ENCODE measurements at places on chromosomes 2 and 18.

DNA sequence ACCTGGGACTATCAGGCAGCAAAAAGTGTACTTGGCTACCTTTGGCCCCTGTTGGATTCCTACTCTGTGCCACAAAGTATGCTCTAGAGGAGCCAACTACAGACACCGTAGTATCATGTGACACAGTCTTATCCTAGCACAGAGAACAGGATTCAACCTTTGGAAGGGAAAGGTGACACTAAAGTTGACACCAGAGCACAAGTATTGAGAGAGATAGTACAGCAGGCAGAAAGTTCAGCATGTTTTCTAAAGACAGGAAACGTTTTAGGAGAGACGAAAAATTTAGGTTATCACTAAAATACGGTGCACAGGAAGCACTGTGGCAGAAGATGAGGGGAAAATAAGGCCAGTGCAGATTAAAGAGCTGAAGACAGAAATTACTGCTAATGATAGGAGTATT is 18.6 kb downstream of the SMAD2 start:
- DNase-seq, result no peak

- peak; percentile 44 for DNase-seq
Measured at GRCh38 chr2:227884511-227884947, 13.1 kb downstream of the DAW1 start.

DNA sequence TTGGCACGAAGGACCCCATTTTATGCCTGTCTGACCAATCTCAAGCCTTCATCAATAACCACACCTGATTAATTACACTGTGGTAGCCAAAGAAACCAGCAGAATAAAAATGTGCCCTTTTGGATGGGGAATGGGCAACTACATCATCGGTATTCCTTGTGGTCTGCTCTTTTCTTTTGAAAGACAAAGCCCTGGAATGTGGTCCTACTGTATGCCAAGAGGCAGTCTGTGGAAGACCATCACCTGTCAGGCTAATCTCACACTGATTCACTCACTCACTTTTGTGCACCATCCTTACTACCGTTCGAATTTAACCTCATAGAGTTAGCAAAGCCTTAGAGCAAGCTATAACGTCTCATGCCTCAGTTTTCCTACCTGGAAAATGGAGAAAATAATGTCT is 275.2 kb upstream of the LRRTM1 start:
- no peak for DNase-seq

- no peak for DNase-seq
Measured at GRCh38 chr2:83565626-83566025, 893.5 kb downstream of the SUCLG1 start.

DNA sequence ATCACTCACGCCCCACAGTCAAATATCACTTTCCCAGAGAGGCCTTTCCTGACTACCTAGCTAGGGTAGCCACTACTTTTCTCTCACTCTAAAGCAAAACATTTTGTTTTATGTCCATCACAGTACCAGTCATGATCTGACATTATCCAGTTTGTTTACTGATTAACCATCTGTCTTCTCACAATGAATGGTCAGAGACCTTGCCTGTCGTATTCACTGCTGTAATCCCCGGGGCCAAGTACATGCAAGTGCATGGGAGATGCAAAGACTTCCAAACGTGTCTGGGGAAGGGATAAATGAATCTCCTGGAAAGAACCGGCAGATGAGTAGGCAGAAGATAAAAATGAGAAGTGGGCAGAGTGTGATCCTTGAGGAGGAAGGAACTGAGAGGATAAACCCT is 39.7 kb downstream of the THUMPD2 start:
- no peak for DNase-seq

DNA sequence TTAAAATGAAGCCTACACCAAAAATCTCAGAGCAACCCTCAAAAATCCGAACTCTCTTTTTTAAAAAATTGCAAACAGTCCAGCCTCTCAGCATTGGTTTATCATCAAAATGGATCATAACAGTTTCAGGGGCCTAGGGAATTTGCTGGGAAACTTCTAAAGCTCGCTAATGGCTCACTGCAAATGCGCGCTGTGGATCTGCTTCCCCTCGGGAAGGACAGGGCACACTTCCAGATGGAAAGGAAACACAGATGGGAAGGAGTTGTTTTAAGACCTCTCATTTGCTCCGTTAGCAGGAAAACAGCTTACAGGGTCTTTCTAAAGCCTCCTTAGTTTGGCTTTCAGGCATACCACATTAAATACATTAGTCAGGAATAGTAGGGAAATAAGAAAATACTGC is 27.2 kb downstream of the FECH start:
- no peak for DNase-seq

GRCh38 chr2:22494156-22494555 is 890.8 kb upstream of the KLHL29 start:
- no peak for DNase-seq

- no peak for DNase-seq
Measured at GRCh38 chr2:106193690-106193976, 468 bp downstream of the UXS1 start.

Data from GDM1 (cell line).